ENCODE measurements at places on chromosomes 13 and 19.

DNA sequence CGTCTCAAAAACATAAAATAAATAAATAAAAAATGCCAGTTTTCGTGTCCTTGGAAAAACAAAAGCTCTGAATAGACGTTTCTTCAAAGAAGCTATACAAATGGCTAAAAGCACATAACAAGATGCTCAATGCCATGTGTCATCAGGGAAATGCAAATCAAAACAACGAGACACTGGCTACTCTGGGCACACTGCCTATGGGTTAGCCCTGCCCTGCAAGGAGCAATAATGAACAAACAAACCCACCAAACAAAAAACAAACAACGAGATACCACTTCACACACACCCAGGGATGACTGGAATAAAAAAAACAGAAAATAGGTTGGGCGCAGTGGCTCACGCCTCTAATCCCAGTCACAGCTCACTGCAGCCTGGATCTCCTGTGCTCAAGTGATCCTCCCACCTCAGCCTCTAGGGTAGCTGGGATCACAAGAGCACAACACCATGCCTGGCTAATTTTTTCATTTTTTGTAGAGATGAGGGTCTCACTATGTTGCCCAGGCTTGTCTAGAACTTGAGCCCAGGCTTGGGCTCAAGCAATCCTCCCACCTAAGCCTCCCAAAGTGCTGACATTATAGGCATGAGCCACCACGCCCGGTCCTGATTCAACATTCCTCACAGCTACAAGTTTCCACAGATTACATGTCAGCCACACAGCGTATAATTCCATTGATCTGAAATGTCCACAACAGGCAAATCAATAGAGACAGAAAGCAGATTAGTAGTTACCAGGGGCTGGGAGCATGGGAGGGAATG is 15.5 kb upstream of the ISYNA1 start:
- DNase-seq = no peak

DNA sequence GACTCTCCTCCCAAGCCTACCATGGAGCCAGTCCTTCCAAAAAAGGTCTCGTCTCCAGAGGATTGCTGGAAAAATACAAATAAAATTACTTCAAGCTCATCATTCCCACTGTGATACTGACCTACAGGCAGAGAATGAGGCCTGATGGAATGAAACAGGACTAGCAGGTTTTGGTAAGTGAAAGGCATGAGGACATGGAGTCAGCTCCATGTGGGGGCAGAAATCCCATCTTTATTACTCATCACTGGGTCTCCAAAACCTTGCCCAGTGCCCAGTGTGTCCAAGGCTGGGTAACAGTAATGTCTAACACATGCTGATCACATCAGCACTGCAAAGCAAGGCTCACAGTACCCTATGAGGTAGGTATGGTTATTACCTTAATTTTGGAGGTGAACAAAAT is 235.4 kb downstream of the DNAJC15 start:
- no peak for DNase-seq

GRCh38 chr13:46962281-46962941 is 65.6 kb upstream of the HTR2A start:
- DNase-seq = no peak

DNA sequence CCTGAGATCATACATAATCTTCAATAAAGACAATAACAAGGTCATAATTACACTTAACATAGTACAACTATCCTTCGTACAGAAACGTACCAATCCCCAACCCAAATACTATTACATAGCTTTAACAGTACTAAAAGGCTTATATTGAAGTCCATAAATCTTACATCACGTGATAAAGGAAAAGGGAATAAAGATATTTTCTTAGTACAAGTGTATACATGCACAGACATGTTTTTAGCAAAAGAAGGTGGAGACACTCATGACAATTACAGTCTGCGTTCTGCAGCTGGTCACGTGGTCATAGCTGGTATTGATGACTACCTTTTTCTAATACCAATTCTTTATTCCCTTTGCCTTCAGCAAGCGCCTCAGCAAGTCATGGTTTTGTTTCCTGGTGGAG is 464.5 kb upstream of the SLITRK5 start:
- no peak for DNase-seq

DNA sequence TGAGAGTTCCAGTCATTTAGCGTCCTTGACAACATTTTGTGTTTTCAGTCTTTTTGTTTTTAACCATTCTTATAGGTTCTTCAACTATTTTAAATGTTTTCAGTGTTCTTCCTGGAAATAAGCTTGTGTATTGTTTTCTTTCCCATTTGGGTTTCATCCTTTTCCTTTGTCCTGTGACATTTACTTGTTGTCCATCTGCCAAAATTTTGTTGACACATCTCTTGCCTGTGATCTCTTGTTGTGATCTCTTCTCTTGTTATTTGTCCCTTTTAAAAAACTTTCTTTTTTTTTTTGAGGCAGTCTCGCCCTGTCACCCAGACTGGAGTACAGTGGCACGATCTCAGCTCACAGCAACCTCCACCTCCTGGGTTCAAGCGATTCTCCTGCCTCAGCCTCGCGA is 96.5 kb downstream of the PDS5B start:
- DNase-seq = no peak

DNA sequence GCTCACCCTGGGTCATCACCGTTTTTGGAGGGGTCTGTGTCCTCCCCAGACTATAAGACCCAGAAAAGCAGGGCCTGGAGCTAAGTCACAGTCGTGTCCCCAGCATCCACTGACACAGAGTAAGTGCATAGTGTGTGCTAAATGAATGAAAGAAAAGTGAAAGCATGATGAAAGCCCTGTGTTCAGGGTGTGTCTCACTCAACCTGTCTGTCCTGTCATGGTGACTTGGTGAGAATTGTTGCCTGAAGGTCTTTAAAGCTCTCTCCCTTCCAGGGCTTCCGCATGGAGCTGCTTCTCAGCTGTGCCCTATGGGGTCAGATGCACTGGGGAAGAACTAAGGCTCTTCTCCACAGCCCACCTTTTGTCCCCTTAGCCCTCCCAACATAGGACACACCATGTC is 20.5 kb upstream of the IGFL1 start:
- no peak for DNase-seq

GRCh38 chr13:42102961-42103865 is 54.8 kb downstream of the DGKH start:
- no peak for DNase-seq

- no peak for DNase-seq
Measured at GRCh38 chr13:21911646-21912298, 240.9 kb downstream of the FGF9 start.

GRCh38 chr19:1492474-1493006 is 1.6 kb downstream of the REEP6 start:
- DNase-seq = no peak

DNA sequence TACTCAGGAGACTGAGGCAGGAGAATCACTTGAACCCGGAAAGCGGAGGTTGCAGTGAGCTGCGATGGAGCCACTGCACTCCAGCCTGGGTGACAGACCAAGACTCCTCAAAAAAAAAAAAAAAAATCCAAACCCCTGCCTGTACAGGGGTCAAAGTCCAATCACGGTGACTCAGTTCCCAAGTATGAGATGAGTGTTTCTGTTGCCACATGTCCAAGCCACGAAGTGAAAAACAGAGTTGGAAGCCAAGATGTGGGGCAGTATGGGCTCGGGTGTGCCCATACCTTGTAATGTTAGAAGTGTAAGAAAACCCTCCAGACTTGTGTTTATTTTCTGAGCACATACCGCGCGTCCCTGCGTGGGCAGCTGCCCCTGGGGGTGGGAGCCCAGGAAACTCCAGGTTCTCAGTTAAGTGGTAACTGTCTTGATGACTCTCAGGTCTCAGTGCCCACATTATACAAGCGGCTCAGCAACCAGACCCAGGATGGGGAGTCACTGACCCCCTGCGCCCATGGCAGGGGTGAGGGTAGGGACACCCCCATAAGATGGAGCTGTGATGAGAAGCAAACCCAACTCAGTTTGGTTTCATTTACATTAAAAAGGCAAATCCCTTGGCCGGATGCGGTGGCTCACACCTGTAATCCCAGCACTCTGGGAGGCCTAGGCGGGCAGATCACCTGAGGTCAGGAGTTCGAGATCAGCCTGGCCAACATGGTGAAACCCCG is 1.2 kb upstream of the GPX4 start:
- DNase-seq = no peak

- peak; percentile 84 for DNase-seq
Measured at GRCh38 chr19:46786236-46787039, 2.0 kb downstream of the SLC1A5 start.

DNA sequence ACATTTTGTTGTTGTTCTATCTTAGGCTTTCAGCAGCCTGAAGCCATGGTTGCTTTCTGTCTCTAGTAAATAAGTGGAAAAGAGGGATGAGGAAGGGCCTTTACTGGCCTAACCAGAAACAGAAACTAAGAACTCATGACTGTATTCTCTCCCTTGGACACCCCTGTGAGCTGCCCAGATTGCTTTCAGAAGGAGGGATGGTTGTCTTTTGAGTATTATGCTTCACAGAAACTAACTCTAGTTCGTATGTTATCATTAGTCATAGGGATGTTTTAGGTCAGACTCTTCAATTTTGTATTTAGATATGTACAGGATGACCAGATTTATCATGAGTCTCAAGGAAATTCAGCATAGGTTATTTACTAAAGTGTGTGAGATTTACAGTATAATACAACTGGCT is 17.5 kb downstream of the BORA start:
- no peak for DNase-seq

DNA sequence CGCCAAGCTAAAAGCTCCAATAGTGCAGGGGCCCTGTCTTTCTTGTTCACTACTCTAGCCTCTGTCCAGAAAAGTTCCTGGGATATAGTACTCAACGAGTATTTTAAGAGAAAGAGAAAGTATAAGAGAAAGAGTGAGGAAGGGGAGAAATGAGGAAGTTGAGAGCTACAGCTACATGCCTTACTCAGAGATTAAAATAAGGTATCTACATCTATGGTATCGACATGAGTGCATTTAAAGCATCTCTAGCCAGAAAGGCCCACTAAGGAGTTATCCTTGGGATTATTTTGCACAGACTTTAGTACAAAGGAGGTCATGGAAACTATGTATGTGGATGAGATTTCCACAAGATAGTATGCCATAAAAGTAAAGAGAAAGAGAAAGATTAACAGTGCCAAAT is 28.5 kb downstream of the MYCBP2 start:
- no peak for DNase-seq

DNA sequence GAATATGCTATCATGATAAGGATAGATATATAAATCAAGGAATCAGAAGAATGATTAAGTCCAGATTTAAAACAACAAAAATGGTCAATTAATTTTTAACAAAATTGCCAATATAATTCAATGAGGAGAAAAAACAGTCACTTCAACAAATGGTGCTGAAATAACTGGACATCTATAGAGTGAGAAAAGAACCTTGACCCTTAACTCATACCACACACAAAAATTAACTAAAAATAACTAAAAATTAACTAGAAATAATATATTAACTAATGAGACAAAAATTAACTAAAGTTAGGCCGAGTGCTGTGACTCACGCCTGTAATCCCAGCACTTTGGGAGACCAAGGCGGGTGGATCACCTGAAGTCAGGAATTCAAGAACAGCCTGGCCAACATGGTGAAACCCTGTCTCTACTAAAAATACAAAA is 9.5 kb downstream of the LGALS7 start:
- no peak for DNase-seq

DNA sequence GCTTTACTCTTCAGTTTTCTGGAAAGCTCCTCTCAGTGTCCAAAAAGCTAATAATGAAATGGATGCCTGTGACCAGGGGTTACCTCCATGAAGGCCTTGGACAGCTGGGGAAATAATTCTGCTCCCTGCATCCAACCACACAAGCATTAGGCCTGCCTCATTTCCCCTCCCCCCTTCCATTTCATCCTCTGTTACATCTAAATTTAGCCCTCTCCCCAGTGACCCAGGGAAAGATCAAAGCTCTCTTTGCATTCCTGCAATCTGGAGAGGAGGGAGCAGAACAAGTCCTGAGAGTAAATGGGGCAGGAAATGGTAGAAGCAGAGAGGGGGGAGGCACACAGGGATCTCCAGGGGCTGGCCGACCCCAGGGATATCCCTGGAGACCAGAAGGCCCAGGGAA is 452.7 kb downstream of the TSHZ3 start:
- peak; percentile 43 for DNase-seq

- no peak for DNase-seq
Measured at GRCh38 chr19:57954996-57955395, 7.5 kb upstream of the ZNF256 start.

DNA sequence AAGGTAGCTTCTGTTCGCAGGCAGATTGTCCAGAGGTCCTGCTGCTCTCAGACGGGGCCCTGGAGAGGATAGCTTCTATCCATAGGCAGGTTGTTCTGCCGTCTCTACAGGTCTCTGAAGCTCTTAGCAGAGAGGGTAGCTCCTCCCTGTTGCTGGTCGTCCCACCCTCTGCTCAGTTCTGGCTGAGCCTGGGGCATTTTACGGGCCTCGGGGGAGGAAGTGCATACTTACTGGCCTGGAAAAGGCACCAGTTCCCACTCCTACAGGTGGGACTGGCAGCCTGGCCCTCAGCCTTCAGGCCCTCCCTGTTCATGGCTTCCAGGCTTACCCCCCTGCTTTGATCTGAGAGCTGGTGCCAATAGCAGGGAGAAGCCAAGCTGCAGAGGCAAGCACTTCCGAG is 42.3 kb downstream of the USPL1 start:
- no peak for DNase-seq

DNA sequence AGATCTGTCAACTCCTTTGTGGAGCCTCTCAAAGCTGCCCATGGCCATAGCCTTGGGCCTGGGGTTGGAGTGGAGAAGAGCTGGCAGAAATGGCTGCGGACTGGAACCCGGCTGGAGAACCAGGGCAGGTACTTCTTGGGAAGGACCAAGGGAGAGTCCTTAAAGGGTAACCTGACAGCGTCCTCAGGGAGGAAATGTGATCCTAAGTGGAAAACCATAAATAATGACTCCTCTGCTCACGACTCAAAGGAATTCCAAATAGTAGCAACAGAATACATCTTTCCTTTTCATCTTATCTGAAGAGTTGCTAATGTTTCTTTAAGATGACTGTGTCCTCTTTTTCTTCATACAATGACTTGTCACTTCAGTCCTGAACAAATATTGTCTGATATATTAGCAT is 41.0 kb downstream of the RAP2A start:
- no peak for DNase-seq

Data from left hindlimb (tissue), 1 donor.